ENCODE measurements at places on chromosomes 16 and 17.

GRCh38 chr17:67707442-67707841 lies 10.3 kb upstream of the NOL11 start:
- DNase-seq: no peak

DNA sequence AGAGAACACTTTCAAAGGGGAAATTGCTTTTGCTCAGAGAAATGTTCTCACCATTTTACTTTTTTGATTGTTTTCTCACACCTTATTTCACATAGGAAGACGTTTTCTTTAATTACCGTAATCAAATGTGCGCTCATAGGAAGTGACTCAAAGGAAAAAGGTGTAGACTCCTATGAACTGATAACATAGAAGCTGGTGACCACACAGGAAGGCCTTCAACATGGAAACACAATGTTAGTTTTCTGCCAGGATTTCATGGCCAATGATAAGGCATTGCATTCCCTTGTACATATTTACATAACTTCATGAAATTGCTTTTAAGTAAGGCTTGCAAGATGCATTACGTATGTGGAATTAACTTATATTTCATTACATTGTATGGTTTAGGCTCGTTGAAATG lies 40.9 kb upstream of the KCNJ16 start:
- DNase-seq: no peak

- no peak for DNase-seq
Measured at GRCh38 chr17:69812240-69812837, 262.7 kb upstream of the KCNJ16 start.

GRCh38 chr16:68082629-68083238 lies 2.4 kb upstream of the NFATC3 start:
- DNase-seq: no peak

DNA sequence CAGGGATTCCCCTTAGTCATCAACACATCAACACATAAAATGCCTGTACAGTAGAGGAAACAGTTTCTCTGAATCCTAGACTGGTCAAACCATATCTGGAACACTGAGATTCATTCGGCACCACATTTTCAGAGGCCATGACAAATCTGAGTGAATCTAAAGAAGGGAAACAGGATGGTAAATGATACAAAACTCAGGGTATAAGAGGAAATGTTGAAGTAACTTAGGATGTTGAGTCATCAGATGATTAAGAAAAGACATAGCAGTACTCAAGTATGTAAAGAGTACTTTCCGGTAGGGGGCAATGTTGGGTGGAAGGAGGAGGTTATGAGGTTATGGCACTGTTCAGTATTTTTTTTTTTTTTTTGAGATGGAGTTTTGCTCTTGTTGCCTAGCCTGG lies 358.5 kb upstream of the PMFBP1 start:
- DNase-seq: peak; percentile 81

- no peak for DNase-seq
Measured at GRCh38 chr17:58339755-58340404, 11.3 kb upstream of the TSPOAP1 start.

GRCh38 chr17:43018932-43019331 lies 3.3 kb downstream of the VAT1 start:
- DNase-seq: no peak

- DNase-seq: no peak
Measured at GRCh38 chr16:89573826-89574680, 1.5 kb upstream of the CPNE7 start.

DNA sequence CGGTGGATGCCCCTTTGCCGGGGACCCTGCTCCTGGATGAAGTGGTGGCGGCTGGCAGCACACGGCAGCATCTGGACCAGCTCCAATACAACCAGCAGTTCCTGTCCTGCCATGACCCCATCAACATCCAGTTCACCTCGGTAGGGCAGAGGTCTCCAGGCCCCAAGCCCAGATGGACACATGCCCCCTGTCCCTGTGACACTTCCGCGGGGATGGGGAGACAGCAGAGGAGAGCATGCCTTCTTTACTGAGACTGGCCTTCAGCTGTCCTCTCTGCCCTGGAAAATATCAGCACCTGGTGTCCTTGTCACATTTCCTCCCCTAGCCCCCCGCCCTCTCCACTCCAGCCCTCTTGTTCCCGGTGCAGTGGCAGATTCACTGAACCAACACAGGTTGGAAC lies 6.2 kb downstream of the CHAD start:
- DNase-seq: no peak

DNA sequence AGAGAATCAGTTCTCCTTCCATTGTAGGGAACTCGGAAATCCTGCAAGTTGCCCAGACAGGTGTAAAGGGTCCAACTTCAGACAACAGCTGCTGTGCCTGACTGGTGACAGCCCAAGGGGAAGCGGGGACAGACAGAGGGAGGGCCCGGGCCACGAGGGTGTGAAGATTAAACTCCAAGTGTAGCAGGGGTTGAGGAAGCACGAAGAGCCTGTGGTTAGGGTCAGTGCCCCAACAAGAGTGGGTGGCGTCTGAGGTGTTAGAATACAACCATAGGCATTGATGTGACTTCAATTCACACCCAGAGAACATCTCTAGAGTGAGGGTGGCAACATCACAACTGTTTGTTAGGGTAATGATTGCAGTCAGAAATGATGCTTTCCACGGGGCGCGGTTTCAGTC lies 39.1 kb downstream of the ASPA start:
- DNase-seq: no peak

DNA sequence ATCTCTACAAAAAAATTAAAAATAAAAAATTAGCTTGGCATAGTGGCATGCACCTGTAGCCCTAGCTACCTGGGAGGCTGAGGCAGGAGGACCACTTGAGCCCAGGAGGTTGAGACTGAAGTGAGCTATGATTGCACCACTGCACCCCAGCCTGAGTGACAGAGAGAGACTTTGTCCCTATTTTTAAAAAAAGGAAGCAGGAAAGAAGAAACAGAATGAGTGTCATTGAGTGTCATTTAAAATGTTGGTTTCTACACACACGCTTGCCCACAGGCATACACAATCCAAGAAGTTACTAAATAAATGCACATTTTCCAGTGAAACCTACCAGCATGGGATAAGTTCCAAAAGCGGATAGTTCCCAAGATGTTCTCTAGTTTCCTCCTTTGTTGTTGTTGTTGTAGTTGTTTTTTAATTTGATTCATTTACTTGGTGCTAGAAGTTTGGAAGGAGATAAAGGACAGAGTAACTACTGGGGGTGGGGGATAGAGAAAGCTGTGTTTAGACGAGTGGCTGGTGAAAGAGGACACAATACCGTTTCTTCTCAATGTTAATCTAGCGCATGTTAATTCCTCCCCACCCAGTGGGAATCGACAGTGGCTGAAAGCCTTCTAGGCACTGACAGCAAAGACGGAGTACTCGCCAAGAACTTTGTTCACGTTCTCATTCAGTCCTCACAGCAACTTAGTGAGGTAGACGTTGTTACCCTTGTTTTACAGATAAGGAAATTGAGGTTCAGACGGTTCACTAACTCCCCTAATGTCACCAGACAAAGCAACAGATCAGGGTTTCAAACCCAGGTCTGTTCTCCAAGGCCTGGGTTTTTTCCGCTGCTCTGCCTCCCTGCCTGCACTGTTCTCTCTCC lies 17.3 kb downstream of the MRPS23 start:
- DNase-seq: no peak

GRCh38 chr16:85350973-85351372 lies 238.7 kb upstream of the CIBAR2 start:
- DNase-seq: peak; percentile 66

DNA sequence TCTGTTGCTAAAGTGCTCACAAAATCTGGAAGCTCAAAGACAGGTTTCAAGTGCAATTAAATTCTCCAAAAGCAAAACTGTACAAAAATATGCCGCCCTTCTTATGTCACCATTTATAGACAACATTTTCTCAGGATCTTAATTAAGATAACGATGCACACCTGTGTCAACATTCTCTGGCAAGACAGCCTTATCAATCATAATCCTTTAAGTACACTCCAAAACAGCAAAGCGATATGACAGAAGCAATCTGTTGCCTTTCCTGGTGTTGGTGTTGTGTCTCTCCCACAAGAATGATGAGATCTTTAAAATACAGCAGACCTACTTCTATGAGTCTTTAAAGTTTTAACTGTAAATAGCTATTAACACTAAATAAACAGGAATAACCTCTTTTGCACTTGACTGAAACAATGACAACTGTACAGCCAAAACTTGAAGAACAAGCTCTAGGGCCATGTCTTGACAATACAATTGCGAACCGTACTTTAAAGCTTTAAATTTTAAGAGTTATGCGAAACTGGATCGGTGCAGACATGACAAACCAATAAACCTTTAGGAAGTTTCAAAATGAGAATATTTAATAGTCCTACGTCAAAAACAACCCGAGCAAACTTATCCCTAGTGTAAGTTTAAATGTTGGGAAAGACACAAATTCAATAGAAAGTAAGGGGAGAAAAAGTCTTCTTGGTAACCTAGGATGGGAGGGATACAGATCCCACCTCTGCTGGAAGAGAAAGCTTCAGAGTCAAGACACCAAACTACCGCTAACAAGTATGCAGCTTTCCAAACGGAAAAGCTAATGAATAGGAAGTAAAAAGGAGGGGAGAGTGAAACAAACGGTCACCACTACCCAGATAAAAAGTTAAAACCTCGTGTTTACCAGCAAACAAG lies 3.3 kb upstream of the IRX5 start:
- no peak for DNase-seq

DNA sequence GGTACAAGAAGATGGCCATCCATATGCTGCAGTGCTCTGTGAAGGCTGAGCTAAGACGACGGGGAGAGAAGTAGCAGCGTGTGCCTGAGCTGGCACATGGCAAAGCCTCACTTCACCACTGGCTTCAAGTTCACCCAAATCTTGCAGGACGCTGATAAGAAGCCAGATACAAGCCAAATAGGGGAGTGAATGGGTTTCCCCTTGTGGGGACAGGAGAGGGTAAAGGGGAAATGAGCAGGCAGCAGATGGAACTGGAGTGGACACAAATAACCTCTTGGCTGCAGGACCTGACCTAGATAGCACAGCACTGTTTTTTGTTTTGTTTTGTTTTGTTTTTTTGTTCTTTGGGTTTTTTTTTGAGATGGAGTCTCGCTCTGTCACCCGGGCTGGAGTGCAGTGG lies 21.0 kb upstream of the PITPNA start:
- no peak for DNase-seq

DNA sequence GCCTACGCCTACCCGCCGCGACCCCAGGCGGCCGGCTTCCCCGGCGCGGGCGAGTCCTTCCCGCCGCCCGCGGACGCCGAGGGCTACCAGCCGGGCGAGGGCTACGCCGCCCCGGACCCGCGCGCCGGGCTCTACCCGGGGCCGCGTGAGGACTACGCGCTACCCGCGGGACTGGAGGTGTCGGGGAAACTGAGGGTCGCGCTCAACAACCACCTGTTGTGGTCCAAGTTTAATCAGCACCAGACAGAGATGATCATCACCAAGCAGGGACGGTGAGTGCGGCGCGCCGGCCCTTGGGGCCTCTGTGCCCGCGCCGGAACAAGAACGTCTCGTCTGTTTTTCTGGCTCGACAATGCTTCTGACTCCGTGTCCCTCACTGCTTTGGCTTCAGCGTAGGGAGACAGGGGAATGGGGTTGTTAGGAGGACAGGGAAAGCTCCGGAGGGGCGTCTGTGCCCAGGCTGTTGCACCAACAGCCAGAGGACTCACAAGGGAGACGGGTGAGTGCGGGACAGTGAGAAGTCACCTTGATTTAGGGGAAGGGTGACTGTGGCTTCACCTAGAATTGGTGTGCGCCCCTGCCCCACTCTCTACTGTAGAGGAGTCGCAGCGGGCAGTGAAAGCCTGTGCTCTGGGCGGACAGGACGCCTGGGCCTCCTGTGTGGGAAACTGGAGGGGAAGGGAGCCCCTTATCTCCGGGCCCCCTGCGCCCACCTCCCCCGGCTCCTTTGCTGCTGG lies 806 bp downstream of the TBX21 start:
- DNase-seq: no peak

- no peak for DNase-seq
Measured at GRCh38 chr17:59299400-59300092, 31.9 kb upstream of the YPEL2 start.

All from brain microvascular endothelial cell (primary cell).